ENCODE measurements at places on chromosomes 5 and 9.

- DNase-seq = no peak
Measured at GRCh38 chr5:76691467-76692273, 24.3 kb upstream of the F2R start.

DNA sequence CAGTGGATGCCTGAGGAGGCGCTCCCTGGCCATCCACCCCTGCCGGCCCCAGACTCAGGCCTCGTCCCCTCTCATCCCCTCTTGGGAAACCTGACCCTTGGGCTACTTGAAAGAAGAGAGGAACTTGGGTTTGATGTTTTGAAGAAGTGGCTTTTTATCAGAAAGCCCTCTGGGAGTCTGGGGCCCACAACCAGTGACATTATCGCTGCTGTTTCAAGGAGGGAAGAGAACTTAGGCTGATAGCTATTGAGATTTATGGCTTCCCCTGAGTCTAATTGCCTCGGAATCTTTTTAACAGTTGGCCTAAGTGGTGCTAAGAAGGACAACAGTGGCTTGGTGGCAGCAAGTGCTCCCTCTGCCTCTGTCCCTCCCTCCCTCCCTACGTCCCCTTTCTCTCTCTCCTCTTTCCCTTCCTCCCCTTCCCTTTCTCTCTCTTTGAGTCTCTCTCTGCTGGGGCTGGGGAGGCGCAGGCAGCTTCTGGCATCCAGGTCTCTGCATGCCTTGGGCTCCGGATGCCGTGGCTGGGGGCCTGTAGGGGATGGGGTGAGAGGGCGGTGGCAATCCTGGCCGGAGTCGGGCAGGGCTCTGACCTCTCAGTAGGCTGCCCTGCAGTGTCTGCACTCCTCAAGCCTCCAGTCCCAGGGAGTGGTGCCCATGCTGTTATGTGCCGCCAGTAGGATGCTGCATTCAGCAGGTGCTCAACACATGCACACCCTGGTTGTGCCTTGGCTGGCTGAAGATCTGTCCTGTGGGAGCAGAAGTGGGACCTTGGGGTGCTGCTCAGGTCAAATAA, 49.6 kb upstream of the RXRA start:
- no peak for DNase-seq

DNA sequence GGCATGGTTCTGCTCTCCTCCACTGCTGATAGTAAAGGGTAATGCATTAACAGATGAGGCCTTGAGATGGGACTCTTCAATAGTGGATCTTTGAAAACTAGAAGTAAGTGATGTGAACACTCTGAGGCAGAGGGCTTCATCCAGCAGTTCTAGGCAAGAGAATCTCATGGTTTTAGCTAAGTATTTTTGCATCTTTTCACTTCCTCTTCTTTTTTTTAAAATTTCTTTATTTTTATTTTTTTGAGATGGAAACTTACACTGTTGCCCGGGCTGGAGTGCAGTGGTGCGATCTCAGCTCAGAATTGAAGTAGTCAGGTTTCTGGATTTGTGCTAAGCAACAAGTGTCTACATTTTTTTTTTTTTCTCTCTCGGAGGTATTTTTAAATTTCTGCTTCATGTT, 101.9 kb downstream of the MTRR start:
- DNase-seq = no peak

DNA sequence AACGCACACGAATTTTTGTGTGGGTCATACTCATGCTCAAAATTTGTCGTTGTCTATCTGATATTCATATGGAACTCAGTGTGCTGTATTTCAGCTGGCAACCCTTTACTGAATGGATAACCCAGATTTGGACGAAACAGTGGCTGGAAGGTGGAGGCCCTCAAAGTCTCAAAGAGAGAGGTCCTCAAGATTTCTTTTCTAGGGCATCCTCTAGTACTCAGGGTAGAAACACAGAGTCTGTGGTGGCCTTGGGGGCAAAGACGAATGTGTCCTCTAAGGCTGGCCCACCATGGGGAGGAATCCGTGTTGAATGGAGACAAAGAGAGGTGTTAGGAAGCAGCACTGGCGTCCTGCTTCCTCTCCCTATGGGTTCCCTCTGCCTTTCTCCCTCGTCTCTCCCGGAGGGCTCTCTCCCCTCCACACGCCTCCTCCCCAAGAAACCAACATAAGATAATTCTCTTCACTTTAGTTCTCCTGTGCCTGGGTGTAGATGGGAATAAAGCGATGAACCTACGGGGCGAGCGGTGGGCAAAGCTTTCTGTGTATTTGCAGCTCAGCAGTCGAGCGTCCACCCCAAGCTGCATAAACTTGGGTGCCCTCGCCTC, 333.7 kb downstream of the CWC27 start:
- no peak for DNase-seq
